ENCODE measurements at places on chromosomes 12 and 14.

GRCh38 chr14:65195042-65195719 is 92.9 kb upstream of the MAX start:
- DNase-seq = no peak

DNA sequence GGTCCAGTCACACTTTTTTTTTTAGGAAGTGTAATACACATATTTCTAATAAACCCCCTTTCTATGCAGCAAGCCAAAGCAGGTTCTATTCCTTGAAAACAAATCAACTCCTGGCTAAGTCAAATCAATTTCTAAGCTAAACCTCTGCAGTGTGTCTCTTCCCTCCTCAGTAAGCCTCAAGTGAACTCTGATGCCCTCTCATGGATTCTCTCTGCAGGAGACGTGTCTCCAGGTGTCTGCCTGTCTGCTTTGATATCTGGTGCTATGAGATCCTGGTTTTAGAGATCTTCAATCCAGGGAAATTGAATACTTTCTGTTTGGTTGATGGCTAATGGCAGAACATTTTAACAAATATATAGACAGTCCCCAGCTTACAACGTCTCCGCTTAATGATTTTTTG is 791.7 kb downstream of the AACS start:
- no peak for DNase-seq

DNA sequence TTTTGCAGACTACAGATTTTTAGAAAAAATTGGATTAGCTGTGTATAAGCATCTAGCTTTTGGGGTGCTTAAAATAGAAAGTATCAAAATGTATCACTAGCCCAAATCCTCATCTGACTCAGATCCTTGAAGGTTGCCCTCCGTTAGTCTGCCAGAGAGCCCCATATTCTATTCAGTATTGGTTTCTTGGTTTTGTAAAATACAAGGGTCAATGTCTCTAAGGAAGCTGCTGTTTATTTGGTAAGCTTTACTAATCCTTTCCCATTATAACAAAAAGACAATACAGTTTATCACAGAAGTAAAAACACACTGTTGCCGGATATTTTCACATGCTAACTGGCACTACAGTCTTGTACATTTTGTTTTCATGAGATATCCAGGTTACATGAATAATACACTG is 92.8 kb upstream of the PTHLH start:
- no peak for DNase-seq

- no peak for DNase-seq
Measured at GRCh38 chr12:94714378-94715114, 64.2 kb upstream of the TMCC3 start.

DNA sequence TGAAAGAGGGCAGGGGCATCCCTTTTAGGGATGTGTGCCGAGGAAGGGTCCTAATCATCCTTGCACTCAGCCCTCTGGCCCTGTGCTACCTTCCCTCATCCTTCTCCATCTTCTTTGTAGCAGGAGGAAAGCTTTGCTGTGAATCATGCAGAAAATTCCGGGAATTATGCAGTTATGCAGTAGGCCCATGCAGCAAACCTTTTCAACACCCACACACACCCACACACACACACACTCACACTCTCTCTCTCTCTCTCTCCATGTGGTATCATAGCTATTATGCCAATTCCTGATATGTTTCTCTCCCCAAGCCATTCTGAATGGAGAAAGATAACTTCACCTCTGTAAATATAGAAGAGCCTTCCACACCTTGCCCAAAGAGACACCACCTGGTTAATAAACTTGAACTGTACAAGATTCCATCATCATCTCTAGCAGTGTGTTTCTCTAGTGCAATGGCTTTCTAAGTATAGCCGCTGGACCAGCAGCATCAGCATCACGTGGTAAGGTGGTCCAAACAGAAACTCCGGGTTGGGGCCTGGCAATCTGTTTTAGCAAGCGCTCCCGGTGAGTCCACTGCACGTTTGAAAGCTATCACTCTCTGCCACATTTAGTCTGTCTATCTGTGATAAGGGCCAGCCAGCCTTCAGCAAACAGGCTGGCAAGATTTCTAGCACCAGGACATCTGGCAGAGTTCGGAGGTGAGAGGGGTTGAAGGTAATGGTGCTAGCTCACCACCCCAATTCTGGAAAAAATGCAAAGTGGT is 57.6 kb downstream of the MDM2 start:
- no peak for DNase-seq

DNA sequence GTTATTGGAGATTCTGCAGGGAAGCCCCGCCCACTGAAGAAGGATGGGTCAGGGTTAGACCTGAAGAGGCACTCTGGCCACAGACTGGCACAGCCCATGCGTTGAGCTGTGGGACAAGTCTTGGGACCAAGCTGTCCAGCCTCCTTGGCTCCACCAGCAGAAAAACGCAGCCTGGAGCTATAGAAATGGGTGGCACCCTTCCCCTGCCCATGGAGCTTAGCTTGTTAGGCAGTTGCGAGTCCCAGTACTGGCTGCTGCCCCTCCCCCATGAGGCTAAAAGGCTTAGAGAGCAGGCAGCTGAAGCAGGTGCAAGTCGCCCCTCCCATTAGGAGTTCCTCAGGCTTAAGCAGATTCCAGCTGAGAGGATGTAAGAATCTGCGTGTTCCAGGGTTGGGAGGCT is 1124.0 kb upstream of the TMEM132C start:
- no peak for DNase-seq

DNA sequence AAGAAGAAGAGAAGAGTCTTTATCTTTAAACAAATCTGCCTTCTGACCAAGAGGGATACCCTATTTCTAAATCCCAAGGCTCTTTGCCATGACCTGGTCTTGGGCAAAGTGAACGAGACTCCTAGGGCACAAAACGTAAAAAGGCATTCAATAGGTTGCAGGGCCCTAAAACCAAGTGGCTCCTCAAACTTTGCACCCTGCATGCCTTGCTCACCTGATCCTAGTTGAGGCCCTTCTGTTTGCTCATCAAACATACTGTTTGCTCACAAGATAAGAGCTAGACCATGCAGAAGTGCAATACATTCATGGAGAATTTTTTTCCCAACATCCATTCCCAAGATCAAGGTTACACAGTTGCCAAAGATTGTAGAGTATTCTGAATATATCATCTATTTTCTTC is 7.9 kb upstream of the PRH1 start:
- DNase-seq = no peak

DNA sequence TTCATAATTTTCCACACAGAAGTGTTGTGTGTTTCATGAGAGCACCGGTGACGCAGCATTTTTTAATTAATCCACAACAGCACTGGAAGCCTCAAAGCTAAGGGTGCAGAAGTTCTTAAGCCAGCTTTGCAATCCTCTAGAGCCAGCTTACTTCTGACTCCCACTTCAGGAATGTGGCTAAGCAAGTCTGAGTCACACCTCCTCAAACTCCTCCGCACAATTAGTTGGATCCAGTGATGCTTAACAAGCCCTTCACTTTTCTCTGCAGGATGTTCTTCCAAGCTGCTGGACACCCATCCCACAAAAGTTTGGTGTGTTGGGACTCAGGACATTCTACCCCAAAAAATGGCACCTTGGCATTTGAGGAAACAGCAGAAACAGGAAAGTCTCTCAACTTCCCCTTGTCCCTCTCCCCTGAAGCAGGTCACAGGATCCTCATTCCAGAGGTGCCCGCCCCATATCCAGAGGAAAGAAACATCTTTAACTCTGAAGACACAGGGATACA is 210.0 kb downstream of the PPM1H start:
- no peak for DNase-seq

- DNase-seq = no peak
Measured at GRCh38 chr14:50388256-50388931, 8.3 kb downstream of the CDKL1 start.

DNA sequence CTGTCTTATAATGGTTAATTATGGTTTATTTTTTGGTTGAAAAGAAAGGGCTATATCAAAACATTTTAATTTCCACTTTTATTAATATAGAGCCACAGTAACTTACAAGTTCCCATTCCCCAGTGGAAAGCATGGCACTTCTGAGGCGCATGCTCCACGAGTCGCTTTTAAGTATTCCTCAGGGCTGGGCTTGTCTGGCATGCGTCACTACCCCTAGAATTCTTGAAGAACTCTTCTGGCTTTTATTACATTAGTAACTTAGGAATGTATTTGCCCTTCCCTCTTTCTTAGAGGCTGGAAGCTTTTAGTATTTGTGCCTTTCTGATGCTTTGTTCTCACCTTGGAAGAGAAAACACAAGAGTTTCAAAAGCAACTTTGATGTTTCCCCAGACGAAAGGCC is 81.1 kb downstream of the ESR2 start:
- no peak for DNase-seq

- no peak for DNase-seq
Measured at GRCh38 chr12:39383114-39383513, 59.8 kb downstream of the KIF21A start.

DNA sequence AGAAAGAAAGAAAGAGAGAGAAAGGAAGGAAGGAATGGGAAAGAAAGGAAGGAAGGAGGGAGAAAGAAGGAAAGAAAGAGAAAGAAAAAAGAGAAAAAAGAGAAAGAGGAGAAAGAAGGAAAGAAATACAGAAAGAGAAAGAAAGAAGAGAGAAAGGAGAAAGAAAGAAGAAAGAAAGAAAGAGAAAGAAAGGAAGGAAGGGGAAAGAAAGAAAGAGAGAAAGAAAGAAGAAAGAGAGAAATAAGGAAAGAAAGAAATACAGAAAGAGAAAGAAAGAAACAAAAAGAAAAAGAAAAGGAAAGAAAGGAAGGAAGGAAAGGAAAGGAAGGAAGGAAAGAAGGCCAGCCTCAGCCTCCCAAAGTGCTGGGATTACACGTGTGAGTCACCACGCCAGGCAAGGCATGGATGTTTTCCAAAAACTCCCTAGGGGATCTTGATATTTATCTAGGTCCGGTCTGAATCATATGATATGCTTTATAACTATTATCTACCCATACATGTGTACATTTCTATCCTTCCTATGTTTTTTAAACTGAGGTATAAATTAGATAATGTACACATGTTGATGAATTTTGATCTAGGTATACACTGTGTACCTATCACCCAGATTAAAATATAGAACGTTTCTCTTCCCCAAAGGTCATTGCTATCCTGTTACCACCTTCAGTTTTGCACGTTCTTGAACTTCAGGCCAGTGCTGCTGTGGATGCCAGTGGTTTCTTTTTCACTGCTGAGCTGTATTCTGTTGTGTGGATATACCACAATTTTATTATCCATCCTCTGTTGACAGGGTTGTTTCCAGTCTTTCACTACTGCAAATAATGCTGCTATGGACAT is 177.9 kb downstream of the RBM19 start:
- DNase-seq = no peak

DNA sequence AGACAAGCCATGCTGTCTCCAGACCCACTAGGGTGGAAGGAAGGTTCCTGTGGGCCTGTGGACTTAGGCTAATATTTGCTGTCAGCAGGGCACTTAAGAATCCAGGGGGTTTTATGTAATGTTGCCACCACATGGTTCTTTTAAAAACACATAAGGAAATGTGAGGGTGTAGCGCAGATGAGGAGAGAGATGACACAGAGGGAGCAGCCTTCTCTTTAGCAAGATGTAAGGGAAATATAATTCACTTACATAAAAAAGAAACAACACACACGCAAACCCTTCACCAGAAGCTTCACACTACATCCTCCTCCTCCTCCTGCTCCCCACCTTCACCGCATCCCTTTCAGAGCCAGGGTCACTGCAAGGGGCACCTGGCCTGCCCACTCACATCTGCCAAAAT is 4.9 kb upstream of the PIP4K2C start:
- no peak for DNase-seq

DNA sequence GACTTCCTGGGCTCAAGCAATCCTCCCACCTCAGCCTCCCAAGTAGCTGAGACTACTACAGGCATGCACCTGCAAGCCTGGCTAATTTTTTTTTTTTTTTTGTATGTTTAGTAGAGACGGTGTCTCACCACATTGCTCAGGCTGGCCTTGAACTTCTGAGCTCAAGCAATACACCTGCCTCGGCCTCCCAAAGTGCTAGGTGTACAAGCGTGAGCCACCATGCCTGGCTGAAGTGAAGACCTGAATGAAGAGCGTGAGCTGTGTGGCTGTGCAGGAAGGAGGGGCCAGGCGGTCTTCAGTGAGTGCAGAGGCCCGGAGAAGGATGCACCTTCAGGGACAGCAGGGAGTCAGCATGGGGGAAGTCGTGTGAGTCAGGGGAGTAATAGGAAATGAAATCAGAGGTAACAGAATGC is 14.9 kb upstream of the NFKBIA start:
- no peak for DNase-seq

DNA sequence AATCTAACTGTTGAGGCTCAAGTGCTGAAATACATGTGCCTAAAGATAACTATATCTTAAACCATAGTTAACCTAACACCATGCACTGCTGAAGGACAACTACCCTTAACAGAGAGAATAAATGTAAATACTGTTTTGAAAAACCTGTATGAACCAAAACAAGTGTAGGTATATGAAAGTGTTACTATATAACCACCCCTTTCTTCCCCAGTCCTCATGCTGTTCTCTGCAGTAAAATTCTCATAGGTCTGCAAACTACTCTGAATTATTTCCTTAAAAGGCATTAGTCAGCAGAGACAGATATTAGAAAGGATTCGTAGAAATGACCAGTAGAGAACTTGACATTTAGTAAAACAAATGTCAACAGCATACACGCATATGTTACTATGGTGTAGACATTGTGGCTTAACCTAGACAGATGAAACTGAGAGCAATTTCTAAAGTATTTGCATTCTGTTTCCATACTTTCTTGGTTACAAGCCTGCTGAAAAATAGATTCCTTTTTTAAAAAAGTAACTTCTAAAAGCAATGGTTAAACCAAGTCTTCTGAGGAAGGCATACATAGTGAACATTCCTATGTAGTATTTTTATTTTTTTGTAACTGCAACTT is 13.9 kb downstream of the CSRP2 start:
- DNase-seq = no peak

- DNase-seq = no peak
Measured at GRCh38 chr12:52774629-52775250, 2.4 kb downstream of the KRT76 start.

DNA sequence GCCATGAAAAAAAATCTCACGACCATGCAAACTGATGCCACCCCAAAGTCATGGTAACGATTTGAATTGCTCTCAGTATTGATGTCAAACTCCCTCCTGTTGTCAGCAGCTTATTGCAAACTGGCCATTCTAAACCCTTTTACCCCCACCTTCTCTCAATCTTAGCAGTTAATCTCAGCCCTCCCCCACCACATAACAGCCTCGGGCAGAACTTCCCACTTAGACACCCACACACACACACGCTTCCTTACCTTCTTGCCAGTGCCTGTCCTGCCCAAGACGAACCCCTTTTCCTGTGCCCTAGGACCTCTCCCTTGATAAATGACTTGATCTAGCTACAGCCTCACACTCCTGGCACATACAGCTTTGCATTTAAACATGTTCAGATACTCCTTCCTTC is 56.6 kb downstream of the GPATCH2L start:
- DNase-seq = no peak
